ENCODE measurements at places on chromosomes 6 and 20.

GRCh38 chr20:45963059-45964005, 8.7 kb downstream of the ZNF335 start:
- no peak for DNase-seq

GRCh38 chr6:107735906-107736635, 88.0 kb downstream of the SCML4 start:
- no peak for DNase-seq

GRCh38 chr6:26594730-26595632, 1.8 kb upstream of the ABT1 start:
- DNase-seq: peak; percentile 89

DNA sequence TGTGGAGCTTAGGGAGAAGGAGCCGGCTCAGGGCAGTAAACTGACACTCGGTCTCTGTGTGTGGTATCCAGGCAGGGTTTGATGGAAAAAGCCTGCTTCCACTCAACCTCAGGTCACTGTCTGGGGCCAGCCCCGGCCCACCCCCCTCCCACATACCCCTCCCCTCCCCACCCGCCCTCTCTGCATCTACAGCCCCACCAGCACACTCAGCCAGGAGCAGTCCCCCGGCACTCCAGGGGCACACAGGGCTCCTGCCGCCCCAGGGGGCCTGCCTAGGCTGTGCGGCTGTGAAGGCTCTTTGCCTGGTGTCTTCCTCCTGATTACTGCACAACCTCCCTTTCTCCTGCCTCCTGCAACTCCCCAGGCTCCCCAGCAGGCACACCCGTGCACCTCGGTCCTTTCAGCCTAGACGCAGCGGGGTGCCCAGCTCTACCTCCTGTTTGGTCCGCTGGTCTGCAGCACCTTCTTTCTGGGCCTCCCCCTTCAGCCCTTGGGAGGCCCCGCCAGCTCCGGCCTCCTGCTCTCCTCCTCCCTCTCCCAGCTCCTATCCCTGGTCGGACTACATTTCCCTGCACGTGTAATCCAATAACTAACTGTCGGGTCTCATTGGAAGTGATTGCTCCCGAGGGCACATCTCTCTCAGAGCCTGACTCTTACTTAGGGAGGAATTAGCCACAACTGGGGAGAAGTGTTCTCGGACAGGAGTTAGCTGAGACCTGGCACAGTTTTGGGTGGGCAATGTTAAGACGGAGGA, 1.3 kb upstream of the FOXF2 start:
- DNase-seq: no peak

GRCh38 chr6:24692415-24692814, 25.5 kb downstream of the ACOT13 start:
- DNase-seq: no peak

GRCh38 chr20:32670773-32671455, 2.8 kb downstream of the C20orf203 start:
- no peak for DNase-seq

GRCh38 chr6:142551274-142551811, 249.5 kb downstream of the ADGRG6 start:
- DNase-seq: peak; percentile 14

DNA sequence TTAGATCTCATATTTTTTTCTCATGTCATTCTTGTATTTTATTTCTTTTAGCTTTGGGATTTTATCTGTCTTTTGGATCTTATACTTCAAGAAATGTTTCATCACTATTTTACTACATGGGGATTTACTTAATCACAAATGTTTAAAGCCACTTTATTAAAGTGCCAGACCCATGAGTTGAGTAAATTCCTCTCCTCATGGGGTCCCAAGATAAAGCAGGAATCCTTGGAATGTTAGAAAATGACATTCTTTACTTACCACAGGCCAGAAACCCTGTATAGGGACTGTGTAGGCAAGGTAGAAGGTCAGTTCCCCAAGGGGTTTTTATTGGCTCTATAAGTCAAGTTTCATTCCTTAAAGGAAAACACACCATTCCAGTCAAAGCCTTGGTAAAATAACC, 28.4 kb upstream of the OR2J2 start:
- DNase-seq: no peak

DNA sequence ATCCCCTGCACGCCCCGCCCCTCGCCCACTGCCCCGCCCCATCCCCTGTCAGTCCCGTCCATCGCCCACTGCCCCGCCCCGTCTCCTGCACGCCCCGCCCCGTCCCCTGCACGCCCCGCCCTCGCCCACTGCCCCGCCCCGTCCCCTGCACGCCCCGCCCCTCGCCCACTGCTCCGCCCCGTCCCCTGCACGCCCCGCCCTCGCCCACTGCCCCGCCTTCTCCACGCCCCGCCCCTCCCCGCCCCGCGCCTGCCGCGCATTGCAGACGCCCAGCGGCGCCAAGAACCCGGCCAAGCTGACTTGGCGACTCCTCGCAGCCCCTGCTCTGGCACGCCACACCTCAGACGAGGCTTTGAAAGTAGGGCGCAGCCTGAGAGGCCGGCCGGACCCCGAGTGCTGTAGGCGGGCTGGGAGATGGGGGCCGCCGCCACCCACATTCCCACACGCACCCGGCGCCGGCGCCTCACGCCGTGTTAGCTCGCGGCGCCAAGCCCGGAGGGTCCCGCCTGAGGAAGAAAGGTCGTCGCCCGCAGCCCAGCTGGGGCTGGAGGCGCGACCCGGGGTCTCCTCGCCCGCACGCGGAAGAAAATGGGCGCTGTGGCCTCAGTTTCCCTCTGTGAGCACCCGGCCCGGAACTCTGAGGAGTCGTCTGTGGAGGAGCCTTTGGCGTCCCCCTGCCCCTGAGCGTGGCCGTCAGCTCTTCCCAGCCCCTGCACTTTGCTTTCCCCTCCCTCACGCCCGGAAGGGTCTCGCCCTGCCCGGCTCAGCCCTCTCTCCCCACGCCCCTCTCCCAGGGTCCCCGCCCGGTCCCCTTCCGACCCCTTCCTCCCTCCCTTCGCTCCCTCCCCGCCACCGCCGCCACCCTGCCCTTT, at the start of gene RAD21L1:
RAD21L1 (plus strand) TSS at position 262 of the 872 bp plus-strand sequence. CDS start 2,410 bp downstream, outside the sequence.
- DNase-seq: peak; percentile 83

GRCh38 chr20:51526106-51526470, 16.4 kb downstream of the NFATC2 start:
- DNase-seq: no peak

GRCh38 chr6:99589290-99589672, 17.4 kb upstream of the PRDM13 start:
- DNase-seq: no peak

GRCh38 chr20:41865938-41866337, 247.8 kb upstream of the CHD6 start:
- no peak for DNase-seq

- DNase-seq: no peak
Measured at GRCh38 chr6:168294901-168295300, 24.7 kb downstream of the DACT2 start.

- DNase-seq: no peak
Measured at GRCh38 chr20:11791835-11792567, 125.7 kb upstream of the BTBD3 start.
